Activated naive CD8-positive, alpha-beta T cell treated with anti-CD3 and anti-CD28 coated beads, Interleukin-2, amount 50 U/mL, for 24 hours (primary cell): ENCODE measurements at places on chromosomes 11 and 22.

- H3K4me1 ChIP-seq, result no peaks in the 10 kb centered on the region
- no peaks in the 10 kb centered on the region for H3K36me3 ChIP-seq
- DNase-seq, result no peak
- H3K4me3 ChIP-seq, result no peak overlapping the region
- no peak overlapping the region for H3K27ac ChIP-seq
Measured at GRCh38 chr11:70528046-70528793, 129.9 kb downstream of the CTTN start.

DNA sequence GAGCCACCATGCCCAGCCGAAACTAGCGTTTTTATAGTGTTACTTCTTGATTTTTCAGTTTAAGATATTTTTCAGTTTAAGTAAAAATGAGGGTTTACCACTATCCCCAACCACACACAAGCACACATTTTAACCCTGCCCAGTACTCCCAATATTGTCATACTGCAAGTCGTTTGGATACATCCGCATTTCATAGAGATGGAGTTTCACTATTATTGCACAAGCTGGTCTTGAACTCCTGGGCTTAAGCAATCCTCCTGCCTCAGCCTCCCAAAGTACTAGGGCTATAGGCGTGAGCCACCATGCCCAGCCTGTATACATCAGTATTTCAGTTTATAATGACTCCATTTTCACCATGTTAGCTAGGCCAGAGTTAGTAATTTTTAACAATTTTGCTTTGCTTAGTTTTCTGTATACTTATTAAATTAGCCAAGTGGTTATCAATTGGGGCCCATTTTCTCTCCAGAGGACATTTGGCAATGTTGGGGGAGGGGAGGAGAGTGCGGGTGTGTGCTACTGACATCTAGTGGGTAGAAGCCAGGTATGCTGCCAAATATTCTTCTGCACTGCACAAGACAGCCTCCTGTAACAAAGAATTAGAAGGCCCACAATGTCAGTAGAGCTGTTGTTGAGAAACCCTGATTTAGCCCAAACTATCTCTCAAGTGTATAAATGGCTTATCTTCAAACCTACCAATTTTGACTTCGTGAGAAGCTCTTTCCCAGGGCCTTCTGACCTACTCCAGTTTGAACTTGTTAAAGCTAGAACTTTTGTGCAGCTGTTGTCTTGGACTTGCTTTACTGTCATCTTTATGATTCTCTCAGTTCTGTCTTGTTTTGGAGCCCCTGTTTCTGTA lies 7.3 kb downstream of the USP47 start:
- H3K4me1 ChIP-seq, result peaks cover 49% of the 10 kb centered on the region
- DNase-seq, result peak; percentile 64
- H3K4me3 ChIP-seq, result no peak overlapping the region
- peak overlapping the region; percentile 16 for H3K27ac ChIP-seq

DNA sequence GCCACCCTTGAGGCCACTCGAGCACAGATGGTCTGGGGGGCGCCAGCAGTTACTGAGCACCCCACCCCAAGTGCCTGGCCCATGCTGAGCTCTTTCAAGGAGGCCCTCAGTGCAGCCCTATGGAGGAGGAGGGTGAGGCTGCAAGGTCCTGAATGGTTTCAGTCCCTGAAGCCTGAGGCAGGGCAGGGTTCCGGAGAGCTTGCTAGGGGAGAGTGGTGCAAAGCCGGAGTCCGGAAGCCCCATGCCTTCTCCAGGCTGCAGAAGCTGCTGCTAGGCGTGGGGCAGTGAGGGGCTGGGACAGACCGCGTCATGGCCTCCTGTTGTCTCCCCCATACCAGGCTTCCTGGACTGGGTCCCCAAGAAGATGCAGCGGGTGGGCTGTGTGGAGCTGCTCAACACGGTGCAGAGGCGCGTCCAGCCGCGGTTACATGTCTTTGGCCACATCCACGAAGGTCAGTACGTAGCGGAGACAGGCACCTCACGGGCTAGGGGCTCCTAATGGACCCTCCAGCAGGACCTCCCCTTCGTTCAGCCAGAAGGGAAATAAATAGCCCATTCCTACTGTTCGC lies 90.6 kb downstream of the MPPED1 start:
- H3K27me3 ChIP-seq, result no peaks in the 10 kb centered on the region
- no peaks in the 10 kb centered on the region for H3K36me3 ChIP-seq
- DNase-seq, result no peak
- H3K4me3 ChIP-seq, result no peak overlapping the region
- H3K4me1 ChIP-seq, result no peaks in the 10 kb centered on the region
- H3K27ac ChIP-seq, result no peak overlapping the region

DNA sequence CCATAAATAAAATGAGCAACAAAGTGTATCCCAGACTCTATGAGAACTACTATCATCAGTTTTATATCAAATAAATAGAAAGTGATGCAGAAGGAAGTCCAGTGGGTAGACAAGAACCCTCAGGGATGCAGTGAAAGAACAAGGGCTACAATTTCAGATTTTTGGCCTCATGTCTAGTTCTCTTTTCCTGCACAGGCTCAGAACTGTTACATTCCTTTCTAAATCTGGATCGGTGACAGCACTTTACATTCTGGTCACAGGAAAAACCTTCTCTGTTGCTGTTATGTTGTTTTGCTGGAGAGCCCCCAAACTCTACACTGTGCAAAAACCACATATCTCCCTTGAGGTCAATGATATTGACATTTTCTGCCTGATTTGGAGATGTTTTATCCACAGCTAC lies 108.8 kb upstream of the ANO5 start:
- H3K27ac ChIP-seq, result no peak overlapping the region
- no peak for DNase-seq
- no peaks in the 10 kb centered on the region for H3K27me3 ChIP-seq
- H3K4me3 ChIP-seq, result no peak overlapping the region
- no peaks in the 10 kb centered on the region for H3K4me1 ChIP-seq
- no peaks in the 10 kb centered on the region for H3K36me3 ChIP-seq

- H3K27ac ChIP-seq, result no peak overlapping the region
- DNase-seq, result no peak
- peaks cover 24% of the 10 kb centered on the region for H3K4me1 ChIP-seq
- H3K36me3 ChIP-seq, result no peaks in the 10 kb centered on the region
Measured at GRCh38 chr22:33572086-33572485, 348.2 kb downstream of the LARGE1 start.
